ENCODE measurements at places on chromosomes 2 and 18.

- DNase-seq, result no peak
Observed at GRCh38 chr2:47735136-47735869, 47.6 kb upstream of the MSH6 start.

GRCh38 chr2:74504591-74504990 is 2.9 kb downstream of the PCGF1 start:
- no peak for DNase-seq

GRCh38 chr2:2590841-2591541 is 259.9 kb upstream of the MYT1L start:
- no peak for DNase-seq

DNA sequence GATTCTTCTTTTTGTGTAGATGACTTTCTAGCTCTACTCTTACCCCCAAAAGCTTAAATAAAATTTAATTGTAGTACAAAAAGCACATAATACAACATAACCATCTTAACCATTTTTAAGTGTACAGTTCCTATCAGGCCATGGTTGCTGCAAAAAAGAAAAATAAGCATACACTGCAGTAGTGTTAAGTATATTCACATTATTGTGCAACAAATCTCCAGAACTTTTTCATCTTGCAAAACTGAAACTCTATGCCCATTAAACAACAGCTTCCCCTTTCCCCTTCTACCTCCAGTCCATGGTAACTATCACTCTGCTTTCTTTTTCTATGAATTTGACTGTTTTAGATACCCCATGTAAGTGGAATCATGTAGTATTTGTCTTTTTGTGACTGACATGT is 18.1 kb downstream of the PPM1B start:
- DNase-seq, result no peak

DNA sequence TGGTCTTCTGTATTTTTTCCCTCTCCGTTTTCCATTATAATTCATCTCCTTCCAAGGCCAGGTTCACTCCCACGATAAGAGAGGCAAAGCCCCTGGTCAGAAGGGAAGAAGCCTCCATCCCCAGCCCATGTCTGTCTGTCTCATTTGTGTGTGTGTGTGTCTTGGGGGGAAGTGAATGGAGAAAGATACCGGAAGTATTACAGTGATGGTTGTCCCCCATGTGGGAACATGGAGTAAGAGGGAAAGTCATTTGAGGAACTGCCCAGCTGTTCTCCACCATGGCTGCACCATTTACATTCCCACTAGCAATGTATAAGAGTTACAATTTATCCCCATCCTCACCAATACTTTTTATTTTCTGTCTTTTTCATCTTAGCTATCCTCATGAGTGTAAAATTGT is 113.6 kb upstream of the ATP8B1 start:
- DNase-seq, result no peak

DNA sequence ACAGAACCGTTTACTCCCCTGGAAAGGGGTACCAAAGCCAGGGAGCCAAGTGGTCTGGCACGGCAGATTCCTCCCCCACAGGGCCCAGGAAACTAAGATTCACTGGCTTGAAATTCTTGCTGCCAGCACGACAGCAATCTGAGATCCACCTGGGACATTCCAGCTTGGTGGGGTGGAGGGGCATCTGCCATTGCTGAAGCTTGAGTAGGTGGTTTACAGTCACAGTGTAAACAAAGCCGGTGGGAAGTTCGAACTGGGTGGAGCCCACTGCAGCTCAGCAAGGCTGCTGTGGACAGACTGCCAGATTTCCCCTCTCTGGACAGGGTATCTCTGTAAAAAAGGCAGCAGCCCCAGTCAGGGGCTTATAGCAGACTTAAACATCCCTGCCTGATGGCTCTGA is 901.7 kb upstream of the LRRTM1 start:
- DNase-seq, result no peak

GRCh38 chr2:96340493-96341414 is 5.2 kb downstream of the NCAPH start:
- no peak for DNase-seq

All from NCI-H1436 (cell line).